ENCODE measurements at places on chromosomes 12 and 14.

DNA sequence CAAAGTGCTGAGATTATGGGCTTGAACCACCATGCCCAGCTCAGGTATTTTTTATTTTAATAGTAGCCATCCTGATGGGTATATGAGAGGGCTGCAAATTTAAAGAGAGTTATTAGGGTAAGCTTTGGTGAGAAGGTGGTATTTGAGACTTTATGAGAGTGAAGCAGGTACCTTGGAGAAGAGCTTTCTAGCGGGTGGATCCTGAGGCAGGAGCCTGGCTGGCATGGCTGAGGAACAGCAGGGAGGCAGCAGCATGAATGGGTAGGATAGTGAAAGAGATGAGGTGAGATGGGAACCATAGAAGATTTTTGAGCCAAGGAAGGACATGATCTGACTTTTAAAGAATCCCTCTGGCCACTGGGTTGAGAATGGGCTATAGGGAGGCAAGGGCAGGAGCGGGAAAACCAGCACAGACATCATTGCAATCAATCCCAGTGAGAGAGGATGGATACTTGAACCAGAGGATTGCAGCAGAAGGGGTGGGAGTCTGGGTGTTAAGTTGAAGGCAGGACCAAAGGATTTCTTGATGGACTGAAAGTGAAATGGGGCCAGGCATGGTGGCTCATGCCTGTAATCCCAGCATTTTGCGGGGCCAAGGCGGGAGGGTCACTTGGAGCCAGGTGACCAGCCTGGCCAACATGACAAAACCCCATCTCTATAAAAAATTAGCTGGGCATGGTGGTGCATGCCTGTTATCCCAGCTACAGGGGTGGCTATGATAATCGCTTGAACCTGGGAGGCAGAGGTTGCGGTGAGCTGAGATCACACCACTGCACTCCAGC lies 5.7 kb downstream of the SVOP start:
- no peak for DNase-seq

- no peak for DNase-seq
Observed at GRCh38 chr14:22319526-22320361, 269.3 kb downstream of the DAD1 start.

- no peak for DNase-seq
Observed at GRCh38 chr12:111056618-111057521, 136.5 kb upstream of the MYL2 start.

- DNase-seq: no peak
Observed at GRCh38 chr14:67357186-67357968, 2.2 kb downstream of the ATP6V1D start.

DNA sequence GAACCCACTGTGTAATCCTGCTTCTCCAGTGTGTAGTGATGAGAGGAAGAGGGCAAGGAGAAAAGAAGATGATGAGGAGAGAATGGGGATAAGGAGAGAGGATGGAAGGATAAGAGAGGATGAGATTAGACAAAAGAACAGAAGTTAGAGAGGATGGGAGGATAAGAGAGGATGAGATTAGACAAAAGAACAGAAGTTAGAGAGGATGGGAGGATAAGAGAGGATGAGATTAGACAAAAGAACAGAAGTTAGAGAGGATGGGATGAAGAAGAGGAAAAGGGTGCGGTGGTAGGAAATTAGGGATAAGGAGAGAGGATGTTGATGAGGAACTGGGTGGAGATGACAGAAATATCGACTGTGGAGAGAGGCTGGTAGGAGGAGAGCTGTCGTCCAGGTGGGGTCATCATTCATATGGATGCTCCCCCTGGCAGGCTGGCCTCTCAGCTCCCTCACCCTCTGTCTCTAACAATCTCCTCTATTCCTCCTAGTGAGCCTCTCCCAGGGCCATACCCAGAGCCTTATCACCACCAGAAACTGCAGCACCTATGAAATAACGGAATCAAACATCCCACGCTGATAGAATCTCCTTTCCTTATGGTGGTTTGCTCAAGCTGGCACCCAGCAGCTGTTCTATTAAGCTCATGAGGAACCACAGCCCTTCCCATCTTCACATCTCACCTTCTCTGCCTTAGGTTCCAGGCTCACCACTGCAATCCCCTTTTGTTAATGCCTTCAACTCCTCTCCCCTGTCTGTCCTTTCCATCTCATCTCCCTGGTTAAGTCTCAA lies 6.0 kb upstream of the CIROP start:
- DNase-seq: no peak

DNA sequence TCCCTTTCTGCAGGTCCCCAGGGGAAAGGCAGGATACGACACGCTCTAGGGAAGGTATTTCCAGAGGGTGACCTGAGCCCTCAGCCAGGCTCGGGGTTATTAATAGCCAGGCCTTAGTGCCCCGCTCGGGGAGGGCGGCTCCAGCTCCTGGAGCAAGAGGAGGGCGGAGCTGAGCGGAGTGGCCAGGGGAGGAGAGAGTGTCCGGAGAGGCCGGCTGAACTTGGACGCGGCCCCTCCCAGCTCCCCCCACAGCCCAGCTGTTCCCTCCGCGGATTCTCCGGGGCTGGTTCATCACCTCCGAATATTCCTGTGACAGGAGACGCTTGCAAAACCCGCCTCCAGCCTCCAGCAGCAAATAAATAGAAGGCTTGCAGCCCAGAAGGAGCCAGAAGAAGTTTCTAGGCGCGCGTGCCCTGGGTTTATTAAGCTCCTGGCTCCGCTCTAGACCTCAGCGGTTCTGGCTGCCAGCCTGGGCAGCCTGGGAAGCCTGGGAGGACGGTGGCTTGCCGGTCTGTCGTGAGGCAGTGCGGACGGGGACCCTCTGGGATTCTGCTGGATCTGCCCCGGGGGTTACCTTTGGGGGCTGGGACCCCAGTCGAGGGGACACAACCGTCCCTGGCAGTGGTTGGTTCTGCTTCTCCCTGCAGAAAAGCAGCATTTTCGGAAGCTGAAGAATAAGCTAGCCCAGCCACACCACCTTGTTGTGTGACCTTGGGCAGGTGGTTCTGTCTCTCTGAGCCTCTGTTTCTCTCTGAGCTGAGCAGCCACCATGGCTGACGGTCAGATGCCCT lies at the start of gene HSPB8:
Gene HSPB8, plus strand, starts transcription at position 388 of the 791 bp plus-strand sequence. Its CDS starts 382 bp downstream, at position 770.
- DNase-seq: no peak

DNA sequence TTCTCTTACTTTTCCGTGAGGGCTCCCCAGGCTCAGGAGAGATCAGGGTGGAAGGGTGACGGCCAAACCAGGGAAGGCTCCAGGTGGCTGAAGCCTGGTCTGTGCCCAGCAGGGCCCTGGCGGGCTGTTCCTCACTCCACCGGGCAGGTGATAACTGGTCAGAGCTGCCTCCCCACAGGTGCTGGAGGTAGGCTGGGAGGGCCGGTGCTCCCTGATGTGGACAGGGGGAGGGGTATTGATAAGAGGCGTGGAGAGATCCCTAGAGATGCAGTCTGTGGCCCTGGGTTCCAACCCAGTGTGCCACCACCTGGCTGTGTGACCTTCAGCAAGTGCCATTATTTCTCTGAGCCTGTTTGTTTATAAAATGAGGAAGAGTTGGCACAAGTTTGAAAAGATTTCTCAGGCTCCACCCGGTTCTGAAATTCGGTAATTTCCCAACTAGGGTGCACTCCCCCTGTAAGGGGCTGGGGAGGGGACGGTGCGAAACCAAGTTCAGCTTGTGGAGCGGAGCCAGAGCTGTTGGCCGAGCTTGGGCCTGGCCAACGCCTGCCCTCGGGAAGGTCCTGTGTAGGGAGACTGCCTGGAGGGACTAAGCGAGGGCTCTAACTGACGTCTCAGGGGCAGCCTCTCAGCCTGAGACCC lies 1.0 kb upstream of the NR4A1 start:
- DNase-seq: no peak

GRCh38 chr12:42706321-42706720 lies 116.8 kb upstream of the PRICKLE1 start:
- no peak for DNase-seq
